Right lobe of liver (tissue), 6 donors: ENCODE measurements at places on chromosomes 3 and 15. TPM values are rescaled to one million over a fixed set of nuclear protein-coding genes. Genes with fewer than 3 reads are reported as not detected.

DNA sequence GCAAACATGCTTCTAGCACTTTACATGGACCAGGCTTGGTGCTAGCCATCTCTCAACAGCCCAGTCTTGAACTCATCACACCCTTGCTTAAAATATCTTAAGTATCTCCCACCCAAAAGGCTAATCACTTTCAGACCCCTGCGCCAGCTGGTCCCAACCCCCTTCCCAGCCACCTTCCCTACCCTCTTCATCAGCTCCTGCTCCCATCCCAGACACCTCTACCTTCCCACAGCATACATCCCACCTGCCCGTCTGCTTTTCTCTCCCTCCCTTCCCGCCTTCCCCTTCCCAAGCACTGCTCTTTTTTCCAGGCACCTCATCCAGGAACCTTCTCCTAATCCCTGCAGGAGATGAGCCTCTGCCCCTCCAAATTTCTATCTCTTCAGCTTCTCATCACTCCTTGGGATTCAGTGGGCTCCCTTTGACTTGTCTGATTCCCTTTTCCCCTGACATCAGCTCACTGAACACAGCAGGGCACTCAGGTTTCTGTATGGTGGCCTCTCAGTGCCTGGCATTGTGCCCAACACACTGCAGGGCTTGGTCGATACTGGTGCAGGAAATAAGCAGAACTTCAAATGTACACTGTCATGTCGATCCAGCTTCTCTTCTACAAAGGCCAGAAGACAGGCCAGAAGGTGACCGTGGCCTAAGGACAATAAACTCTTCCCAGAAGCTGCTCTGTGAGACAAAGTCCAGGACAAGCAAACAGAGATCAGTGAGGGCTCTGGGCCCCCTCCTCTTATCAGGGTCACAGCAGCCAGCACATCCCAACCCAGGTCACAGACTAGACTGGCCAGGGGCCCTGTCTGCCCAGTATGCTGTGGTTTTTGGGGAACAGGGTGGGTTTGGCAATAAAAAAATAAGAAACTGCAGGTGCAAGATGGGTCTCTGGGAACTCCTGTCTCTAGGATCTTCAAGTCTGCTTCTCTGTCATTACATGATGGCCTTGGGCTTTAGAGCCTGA is 2.2 kb upstream of the ITIH1 start:
- peak overlapping the region; percentile 33 for H3K4me3 ChIP-seq
- peak; percentile 83 for DNase-seq
- peaks cover 5% of the 10 kb centered on the region for H3K4me1 ChIP-seq
- H3K27ac ChIP-seq = peak overlapping the region; percentile 95

The MYZAP gene
- 0.62 TPM for total RNA-seq

The FAM227B gene
- total RNA-seq = 2.0 TPM

- no peak overlapping the region for H3K27ac ChIP-seq
- DNase-seq = no peak
- H3K4me3 ChIP-seq = no peak overlapping the region
Measured at GRCh38 chr3:173402656-173403055, 5.1 kb downstream of the NLGN1 start.

DNA sequence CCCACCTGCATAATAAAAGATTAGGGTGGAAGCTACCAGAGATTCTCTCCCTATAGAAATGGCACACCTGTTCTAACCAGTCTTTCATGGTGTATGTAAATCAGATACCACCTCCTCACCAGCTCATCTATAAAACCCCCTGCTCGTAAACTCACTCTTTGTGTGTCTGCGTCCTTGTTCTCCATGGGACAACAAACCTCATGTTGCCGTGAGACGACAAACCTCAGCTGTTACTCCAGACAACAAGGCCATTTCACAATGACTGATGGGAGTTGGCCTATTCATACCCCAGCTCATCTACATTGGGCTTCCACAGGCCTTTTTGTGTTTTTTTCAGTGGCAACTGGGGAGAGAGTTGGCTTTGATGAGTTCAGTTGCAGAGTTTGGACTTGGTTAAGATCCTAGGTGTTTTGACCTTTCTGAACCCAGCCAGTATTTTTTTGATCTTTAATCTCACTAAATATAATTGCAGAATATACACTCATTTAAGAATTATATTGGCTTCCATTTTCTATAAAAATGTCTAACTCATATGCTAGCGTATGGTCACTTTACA is 96.6 kb upstream of the LRIG1 start:
- no peaks in the 10 kb centered on the region for H3K27me3 ChIP-seq
- DNase-seq = no peak
- H3K36me3 ChIP-seq = no peaks in the 10 kb centered on the region
- no peak overlapping the region for H3K4me3 ChIP-seq
- H3K4me1 ChIP-seq = peaks cover 14% of the 10 kb centered on the region

DNA sequence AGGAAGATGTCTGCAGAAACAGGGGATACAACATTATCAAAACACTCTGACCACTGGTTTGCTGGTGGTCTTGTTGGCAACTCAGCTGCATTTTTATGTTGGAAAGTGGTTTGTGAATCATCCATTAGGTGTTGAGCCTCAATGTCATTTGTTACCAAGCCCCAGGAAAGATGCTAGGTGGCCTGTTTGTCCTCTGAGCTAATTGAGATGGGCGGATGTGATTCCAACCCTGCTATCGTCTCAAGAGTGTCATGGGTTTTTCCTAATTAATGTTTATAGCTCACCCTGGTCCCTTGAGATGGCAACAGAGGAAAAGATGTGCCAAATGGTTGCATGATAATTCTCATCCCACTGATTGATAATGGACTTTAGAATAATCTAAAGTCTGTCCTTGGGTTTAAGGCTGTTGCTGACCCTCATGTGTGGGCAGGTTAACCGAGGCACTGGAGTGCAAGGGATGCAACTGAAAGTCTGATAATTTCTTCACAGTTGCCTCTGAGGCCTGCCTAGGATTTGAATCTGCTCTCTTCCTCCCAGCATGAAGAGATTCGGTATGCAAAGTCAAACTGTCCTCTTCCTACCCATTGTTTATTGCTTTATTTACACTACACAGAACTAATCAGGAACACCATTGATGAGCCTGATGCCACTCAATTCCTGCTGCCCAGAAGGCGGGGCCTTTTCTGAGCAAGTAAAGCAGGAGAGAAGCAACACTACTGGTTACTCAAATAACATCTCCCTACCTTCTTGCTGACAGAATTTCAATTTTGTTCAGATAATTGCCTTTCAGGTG is 166.2 kb upstream of the TBC1D5 start:
- H3K4me1 ChIP-seq = no peaks in the 10 kb centered on the region
- DNase-seq = no peak
- H3K27ac ChIP-seq = no peak overlapping the region

- DNase-seq = no peak
- H3K27me3 ChIP-seq = no peaks in the 10 kb centered on the region
- H3K4me1 ChIP-seq = no peaks in the 10 kb centered on the region
- no peaks in the 10 kb centered on the region for H3K36me3 ChIP-seq
- no peak overlapping the region for H3K4me3 ChIP-seq
Measured at GRCh38 chr3:83002869-83003445, 1241.5 kb upstream of the GBE1 start.

DNA sequence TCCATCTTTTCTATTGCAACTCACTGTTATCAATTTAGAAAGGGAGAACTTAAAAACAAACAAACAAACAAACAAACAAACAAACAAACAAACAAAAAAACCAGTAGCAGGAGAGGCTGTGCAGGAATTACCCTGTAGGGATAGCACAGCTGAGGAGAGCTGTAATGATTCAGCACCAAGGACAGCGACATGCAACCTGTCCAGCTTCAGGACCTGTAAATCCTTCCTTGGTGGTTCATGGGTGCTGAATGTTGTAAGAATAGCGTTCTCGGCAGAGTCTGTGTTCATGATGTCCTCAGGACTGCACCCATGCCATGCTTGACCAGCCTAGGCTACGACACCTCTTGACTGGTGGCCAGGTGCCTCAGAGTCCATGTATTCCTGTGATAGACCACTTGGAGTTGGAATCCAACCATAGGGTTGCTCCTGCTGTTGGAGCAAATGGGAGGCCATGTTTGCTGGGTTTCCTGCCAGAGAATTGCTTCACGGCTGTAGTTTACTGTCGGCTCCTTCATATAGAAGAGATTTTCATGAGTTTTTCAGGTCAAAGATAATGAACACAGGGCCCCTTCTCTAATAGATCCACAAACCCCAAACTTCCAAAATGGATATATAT is 65.9 kb downstream of the CACNA2D3 start:
- H3K4me1 ChIP-seq = no peaks in the 10 kb centered on the region
- H3K27ac ChIP-seq = no peak overlapping the region
- no peaks in the 10 kb centered on the region for H3K27me3 ChIP-seq
- H3K36me3 ChIP-seq = no peaks in the 10 kb centered on the region

DNA sequence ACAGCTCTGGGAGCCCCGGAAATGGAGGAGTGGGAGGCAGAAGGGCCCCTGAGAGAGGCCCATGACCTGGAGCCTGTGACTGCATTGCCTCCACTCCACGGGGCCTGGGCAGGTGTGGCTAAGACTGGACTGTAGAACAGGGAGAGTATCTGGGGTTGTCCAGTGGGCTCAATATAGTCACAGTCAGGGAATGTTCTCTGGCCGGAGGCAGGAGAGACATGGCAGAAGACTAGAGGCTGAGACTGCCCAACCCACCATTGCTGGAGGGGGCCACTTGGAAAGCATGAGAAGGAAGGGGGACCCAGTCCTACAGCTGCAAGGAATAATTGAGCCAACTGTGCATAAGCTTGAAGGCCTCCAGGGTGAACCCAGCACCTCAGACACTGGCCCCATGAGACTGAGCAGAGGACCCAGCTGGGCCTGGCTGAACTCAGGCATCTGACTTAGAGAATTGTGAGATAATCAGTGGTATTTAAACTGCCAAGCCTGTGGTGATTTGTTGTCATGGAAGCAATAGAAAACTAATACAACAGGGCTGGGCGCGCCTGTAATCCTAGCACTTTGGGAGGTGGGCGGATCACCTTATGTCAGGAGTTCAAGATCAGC is 33.1 kb downstream of the NIPA2 start:
- no peaks in the 10 kb centered on the region for H3K4me1 ChIP-seq
- no peak overlapping the region for H3K4me3 ChIP-seq
- H3K27ac ChIP-seq = no peak overlapping the region
- H3K27me3 ChIP-seq = no peaks in the 10 kb centered on the region

The TM4SF1 gene
- total RNA-seq = 20.1 TPM

The ALDH1A2 gene
- total RNA-seq = 33.2 TPM

- H3K36me3 ChIP-seq = no peaks in the 10 kb centered on the region
- DNase-seq = no peak
- H3K27me3 ChIP-seq = no peaks in the 10 kb centered on the region
- H3K4me1 ChIP-seq = peaks cover 19% of the 10 kb centered on the region
- H3K27ac ChIP-seq = peak overlapping the region; percentile 92
Measured at GRCh38 chr15:75454471-75455378, 3.2 kb upstream of the SIN3A start.

GRCh38 chr15:100696452-100696851 is 94.1 kb downstream of the ASB7 start:
- H3K27ac ChIP-seq = no peak overlapping the region
- H3K36me3 ChIP-seq = no peaks in the 10 kb centered on the region
- H3K4me1 ChIP-seq = no peaks in the 10 kb centered on the region
- peaks cover 23% of the 10 kb centered on the region for H3K27me3 ChIP-seq
- DNase-seq = no peak

DNA sequence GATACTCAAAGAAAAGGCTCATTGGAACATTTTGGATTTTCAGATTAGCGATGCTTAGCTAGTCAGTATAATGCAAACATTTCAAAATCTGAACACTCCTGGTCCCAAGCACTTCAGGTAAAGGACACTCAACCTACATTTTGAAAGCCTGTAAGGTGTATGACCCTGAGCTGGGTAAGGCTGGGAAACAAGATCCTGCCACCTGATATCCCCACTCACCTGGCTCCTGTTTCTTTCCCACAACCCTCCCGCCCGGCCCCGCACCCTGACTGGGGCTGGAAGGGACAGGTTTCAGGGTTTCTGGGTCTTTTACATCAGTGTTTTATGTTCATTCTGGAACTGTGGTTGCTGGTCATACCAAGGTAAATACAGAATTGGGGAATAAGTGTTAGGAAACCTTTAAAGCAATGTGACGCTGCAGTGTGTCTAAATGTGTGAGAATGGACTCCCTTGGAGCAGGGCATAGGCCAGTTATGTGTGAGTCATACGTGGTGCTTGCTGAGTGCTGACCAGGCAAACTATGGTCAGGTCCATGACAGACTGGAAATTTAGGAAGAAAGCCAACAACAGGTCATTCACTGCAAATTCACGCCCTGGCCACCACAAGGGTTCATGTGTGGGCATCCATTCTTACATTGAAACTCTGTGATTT is 22.9 kb downstream of the CTXND1 start:
- DNase-seq = peak; percentile 55
- no peaks in the 10 kb centered on the region for H3K4me1 ChIP-seq
- no peaks in the 10 kb centered on the region for H3K27me3 ChIP-seq
- H3K27ac ChIP-seq = peak overlapping the region; percentile 51

The PPP1R14D gene
- total RNA-seq = not detected

DNA sequence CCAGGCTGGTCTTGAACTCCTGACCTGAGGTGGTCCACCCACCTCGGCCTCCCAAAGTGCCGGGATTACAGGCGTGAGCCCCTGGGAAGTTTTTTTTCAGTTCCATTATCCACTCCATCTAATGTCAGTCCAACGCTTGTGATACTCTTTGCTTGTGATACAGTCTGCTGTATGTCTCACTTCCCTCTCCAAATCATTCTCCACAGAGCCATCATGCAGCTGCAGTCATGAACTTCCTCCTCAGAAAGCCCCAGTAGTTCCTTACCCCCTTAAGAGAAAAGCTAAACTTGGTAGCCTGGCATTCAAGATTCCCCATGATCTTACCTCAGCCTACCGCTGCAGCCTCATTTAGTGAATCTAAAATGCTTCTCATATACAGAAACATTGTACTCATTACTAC is 2.3 kb downstream of the ARPC4 start:
- no peak overlapping the region for H3K27ac ChIP-seq
- H3K27me3 ChIP-seq = no peaks in the 10 kb centered on the region
- no peak overlapping the region for H3K4me3 ChIP-seq
- no peak for DNase-seq
- peaks cover 23% of the 10 kb centered on the region for H3K36me3 ChIP-seq
- H3K4me1 ChIP-seq = peaks cover 2% of the 10 kb centered on the region

DNA sequence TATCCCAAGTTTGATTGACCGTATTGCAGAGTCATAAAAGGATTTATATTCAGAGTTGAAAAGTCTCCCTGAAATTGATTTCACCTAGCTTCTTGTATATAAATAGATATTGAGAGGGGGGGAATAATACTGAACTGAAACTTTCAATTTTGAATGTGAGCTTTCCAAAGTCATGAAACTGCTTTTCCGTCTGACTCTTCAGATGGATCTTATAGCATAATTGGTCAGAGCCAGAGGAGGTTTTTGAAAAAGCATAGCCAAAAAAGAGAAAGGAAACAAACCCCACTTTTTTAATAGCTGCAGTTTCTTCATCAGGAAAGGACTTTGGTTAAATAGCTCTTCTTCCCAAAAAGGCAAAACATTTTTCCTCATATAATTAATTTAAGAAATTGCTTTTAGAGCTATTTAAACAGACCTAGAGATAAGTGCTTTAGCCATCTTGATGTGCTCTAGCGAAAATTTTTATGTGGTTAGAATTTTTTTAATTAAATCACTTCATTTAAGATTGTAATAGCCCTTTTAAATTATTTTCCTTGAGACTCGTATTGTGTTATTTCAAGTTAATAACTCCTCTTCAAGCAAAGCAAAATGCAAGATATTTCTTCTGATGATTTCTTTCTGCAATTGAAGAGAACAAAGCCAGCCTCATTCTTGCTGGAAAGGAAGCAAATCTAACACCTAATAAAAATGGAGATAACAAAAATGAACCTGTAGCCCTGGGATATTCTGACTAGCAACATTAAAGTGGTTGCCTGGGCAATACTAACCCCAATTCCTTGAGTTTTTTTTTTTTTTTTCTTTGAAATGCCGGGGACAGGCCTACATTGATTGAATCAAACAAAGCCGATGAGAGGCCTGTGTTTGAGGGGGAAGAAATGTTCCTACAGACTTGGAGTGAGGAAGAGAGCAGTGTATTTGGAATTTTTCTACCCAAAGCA is 173.6 kb downstream of the PTPRG start:
- no peak for DNase-seq
- H3K36me3 ChIP-seq = no peaks in the 10 kb centered on the region
- H3K27me3 ChIP-seq = no peaks in the 10 kb centered on the region
- H3K27ac ChIP-seq = no peak overlapping the region
- peaks cover 9% of the 10 kb centered on the region for H3K4me1 ChIP-seq
